ENCODE measurements at places on chromosomes 13 and 19.

DNA sequence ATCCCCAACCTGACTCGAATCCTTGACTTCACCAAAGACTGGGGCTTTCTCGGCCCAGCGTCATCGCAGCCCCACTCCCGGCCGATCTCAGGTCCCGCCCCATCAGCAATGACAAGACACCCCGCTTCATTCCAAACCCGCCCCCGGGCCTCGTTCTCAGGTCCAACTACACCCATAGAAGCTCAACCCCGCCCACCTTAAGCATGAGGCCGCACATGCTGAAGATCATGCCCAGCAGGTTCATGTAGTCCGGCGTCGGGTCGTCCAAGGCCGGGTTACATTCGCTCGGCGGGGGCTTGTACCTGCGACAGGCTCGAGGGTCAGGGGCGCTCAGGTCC, 2.3 kb downstream of the WDR83 start:
- peak; percentile 78 for DNase-seq

DNA sequence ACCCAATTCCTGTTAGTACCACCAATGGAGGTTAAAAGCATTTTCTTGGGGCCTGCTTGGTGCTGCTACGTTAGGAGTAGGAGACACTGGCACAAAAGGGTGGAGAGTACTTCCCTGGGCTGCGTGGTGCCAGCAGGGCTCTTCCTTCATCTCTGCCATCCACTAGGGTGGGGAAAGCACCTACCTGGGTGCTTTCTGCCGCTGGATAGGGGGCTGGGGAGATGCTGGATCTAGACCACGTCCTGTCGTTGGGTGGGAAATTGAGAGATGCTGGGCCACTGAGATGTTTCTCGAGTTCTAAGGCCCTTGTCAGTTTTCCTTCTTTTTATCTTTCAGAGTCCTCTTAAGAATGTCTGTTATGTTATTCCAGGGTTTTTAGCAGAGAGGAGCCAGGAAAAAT, 6.7 kb upstream of the FCGBP start:
- no peak for DNase-seq

GRCh38 chr13:112447761-112448603, 71.8 kb downstream of the SPACA7 start:
- DNase-seq = no peak

- DNase-seq = no peak
These were observed 508.9 kb upstream of the ARGLU1 start for GRCh38 chr13:107076801-107077200.

DNA sequence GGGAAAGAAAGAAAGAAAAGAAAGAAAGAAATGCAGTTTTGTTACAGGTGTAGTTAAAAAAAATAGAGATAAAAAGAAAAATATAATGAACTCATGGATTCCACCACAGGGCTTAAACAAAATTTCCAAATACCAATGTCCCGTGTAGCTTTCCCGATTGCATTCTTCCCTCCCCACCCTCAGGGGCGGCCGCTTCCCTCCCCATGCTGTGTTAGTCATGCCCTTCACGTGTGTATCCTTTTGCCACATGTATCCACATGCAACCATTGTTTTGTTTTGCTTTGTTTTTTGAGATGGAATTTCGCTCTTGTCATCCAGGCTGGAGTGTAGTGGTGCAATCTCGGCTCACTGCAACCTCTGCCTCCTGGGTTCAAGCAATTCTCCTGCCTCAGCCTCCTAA, 3.6 kb upstream of the KMT5C start:
- no peak for DNase-seq

DNA sequence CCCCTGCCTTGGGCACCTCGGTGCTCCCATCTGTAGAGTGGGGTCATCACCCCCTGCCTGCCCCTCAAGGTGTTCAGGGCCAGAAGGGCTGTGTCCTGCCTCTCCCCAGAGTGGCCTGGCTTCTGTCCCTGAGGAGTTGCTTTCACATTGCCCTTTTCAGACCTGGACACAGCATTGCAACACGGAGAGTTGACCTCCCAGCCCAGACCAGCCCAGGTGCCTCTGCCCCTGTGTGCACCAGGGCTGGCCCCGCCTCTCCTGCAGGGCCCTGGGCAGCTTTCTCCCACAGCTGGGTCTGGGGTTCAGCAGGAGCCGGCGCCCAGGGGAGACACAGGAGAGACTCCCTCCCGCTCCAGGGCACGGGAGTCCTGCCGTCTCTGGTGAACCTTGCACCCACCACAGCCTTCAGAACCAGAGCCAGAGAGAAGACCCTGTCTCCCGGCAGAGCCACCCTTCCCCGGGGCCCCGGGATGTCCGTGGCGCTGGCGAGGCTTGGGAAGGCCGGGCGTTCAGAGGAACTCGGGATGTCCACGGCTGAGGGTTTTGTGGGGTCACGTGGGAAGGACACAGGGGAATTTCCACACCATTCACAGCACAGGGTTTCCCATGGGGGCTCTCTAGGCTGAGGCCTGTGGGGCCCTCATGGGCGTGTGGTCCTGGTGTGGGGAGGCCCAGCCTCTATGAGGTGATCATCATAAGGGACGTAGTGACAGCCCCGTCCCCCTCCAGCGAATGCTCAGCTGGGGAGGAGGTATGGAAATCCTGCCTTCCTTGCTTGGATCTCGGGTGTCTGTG, 23.2 kb downstream of the C13orf46 start:
- no peak for DNase-seq

DNA sequence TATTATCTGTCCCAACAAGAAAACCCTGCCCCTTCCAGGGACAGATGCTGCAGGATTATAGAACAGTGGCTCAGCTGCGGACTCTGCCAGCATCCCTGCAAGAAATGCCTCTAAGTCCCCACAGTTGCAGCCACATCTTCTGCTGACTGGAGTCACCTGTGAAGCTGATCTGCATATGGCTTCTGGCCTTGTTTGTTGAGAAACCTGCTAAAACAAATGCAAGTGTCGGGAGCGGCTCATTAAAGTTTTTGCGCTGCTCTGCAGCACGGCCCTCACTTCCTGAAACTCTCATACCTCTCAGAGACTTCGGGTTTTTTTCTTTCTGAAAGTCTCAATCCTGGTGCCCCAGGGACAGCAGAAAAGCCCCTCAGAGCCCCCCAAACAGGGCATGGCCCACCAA, 725.0 kb downstream of the UQCRFS1 start:
- no peak for DNase-seq

GRCh38 chr13:51953347-51954195, 57.7 kb downstream of the ATP7B start:
- no peak for DNase-seq

DNA sequence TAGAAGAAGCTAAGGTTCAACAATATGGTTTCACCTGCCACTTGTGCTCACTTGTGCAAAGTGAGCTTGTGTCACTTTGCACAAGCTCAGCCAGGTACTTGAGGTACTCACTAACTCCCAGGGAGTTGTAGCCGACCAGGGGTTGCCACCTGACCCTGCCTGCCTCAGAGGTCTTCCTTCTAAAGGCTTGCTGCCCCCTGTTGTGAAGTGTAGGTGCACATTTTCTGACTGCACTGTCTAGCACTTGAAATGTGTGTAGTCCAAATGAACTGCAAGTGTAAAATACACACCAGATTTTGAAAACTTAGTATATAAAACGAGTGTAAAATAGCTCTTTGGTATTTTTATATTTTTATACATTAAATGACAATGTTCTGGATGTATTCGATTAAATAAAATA, 230.8 kb downstream of the DLEU7 start:
- DNase-seq = no peak

DNA sequence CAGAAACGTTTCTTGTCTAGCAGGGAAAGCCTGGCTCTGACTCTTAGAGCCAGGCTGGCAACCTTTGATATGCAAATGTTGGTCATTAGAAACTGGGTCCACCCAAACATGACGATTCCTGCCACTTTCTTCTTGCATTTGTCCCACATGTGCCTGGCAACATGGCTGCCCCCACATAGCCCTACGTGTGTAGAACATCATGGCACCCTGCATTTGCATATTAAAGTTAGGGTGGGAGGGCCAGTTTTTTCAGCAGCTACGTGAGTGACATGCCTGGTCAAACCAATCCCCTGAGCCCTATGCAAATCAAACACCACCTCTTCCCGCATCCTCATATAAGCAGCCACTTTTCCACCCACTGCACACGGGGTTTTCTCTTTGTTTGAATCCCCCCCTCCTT, 95.0 kb downstream of the LIG4 start:
- no peak for DNase-seq

DNA sequence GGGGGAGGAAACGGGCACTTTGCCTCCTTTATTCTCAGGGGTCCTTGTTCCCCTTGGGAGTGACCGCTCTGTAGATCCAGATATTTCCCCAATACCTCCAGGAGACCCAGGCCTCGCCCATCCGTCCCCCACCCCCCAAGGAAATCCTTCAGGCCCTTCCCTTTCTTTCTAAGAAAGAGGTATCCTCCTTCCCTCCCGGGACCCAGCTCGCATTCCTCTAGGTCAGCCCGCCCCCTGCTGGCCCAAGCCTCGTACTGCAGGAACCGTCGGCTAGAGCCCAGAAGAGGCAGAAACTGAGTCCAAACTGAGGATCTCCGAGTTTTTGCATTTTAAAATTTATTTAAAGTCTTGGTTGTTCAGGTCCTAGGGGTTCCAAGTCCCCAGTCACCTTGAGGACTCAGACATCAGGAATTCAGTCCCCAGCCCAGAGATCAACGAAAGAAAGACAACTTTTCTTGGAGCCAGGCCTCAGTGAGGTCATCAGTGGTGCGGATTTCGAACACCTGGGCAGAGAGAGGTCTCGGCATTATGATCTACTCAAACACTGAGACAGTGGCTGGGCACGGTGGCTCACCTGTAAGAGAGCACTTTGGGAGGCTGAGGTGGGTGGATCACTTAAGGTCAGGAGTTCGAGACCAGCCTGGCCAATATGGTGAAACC, 7.5 kb upstream of the LRFN1 start:
- peak; percentile 68 for DNase-seq

DNA sequence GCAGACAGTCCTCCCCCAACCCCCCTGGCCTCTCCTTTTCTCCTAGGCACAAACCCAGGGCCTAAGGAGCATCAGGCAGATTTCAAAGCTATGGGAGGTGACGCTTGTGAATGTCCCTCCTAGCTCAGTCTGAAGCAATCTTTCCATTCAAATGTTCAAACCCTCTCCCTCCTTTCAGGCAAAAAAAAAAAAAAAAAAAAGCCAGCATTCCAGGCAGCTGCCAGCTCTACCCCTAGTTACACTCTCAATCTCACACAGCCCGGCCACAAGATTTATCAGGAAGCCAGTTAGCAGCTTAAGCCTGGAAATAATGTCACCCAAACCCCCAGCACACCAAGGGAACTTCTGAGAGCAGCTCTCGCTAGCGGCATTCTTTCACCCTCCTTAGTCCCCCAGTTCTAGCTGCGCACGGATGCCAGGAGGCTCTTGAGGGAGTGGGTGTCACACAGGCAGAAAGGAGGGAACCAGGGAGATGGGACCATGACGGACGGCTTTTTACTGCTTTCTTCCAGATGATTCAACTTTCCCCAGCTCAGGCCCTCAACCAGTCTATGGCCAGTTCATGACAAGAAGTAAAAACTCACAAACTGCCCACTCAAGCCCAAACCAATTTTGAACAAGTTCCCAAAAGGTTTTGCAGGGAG, 6.3 kb downstream of the SH3GL1 start:
- no peak for DNase-seq

DNA sequence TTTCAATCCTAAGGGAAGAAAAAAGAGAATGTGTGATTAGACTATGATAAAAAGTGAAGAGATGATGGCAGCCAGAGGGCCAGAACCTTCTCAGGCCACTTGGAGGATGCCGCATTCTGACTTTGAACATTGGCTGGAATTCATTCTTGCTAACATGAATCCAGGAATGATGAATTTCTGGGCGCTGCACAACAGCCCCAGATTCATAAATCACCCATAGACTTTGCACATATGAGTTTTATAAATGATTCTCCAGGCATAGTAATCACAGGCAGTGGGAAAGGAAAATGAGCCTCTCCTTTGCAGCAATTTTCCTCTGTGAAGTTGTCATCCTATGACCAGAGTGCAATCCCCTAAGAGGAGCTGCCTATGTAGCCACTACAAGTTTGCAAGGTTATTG, 555.4 kb downstream of the KCTD12 start:
- DNase-seq = no peak

DNA sequence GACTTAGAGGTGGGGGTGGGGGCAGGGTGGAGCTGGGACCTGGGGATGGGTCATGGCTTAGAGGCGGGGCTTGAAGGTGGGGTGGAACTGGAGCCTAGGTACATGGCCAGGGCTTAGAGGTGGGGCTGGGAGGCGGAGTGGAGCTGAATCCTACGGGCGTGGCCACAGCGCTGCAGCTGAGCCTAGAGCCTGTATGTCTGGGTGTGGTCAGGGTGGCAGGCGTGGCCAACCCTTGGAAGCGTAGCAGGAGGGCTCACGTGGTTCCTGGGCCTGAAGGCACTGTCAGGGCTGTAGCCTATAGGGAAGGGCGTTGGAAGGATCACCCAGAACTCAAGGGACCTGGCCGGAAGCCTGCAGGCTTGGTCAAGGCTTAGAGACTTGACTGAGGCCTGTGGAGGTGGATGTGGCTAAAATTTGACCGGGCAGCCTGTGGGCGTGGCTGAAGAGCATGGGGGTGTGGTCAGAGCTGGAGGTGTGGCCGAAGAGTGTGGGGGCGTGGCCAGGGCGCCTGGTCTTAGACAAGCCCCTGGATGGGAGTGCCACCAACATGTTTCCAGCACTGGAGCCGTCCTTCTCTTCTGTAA, 24.3 kb downstream of the COLGALT1 start:
- DNase-seq = peak; percentile 20

DNA sequence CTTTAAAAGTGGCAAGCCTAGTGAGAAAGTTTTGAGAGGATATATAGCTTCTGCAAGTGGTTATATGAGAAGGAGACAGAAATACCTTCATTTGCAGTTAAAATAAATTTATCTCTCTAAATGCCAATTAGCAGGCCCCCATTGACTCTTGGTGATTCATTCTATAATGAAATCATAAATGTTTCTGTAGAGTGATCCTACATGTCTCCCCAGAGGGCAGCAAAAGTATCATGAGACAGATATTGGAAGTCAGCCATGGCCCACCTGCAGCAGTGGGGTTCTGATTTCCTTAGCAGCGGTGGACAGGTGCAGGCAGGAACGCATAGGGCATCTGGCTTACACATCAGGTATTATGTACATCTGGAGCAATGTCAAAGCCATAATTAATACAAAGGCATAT, 385.4 kb upstream of the SLC10A2 start:
- DNase-seq = no peak

DNA sequence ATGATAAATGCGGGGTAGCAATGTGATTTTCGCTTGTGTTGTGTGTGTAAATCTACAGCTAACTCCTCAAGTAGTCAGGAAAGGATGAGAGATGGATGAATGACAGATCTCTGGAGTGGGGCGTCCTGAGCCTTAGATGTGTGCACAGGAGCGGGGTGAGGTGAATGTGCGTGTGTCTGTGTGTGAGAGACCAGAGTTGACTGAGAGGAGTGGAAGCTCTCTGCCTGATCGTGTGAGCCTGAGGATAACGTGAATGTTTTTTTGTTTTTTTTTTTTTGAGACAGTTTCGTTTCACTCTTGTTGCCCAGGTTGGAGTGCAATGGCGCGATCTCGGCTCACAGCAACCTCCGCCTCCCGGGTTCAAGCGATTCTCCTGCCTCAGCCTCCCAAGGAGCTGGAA, 805 bp downstream of the ZNF461 start:
- no peak for DNase-seq

Data from CD4-positive, alpha-beta T cell treated with Interferon alpha-2 for 1 hour (primary cell).